Stimulated activated CD4-positive, alpha-beta T cell treated with anti-CD3 and anti-CD28 coated beads, Interleukin-12 subunit alpha, Interleukin-12 subunit beta, amount 100 ng/mL, for 4 hours (primary cell): ENCODE measurements at places on chromosomes 5 and 9.

GRCh38 chr5:52893863-52894262, 95.3 kb upstream of the ITGA2 start:
- DNase-seq: no peak

GRCh38 chr5:4533457-4534105, 606.5 kb upstream of the ADAMTS16 start:
- no peak for DNase-seq

GRCh38 chr5:114782177-114782576, 387.5 kb downstream of the TRIM36 start:
- DNase-seq: no peak

- DNase-seq: no peak
These were observed 657 bp downstream of the MAT2B start for GRCh38 chr5:163506095-163506457.

DNA sequence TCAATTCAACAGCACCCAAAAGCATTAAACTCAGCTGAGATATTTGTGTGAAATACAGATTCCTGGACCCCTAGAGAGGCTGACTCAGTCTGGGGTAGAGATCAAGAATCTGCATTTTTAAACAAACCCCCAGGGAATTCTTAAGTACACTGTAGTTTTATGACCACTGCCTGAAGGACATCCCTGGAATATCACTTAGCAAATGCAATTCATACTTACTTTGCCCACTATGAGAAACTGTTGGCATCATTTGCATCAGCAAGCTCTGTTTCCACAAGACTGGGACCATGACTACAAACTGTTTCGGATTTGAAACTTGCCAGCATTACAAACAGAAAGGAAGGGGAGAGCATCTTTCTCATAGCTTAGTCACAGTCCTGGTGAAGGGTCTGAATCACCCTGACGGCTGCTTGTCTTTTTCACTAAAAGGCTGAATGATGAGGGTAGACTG, 63.7 kb downstream of the MLLT3 start:
- peak; percentile 12 for DNase-seq

- no peak for DNase-seq
These were observed 112.3 kb upstream of the GDNF start for GRCh38 chr5:37951946-37952721.

DNA sequence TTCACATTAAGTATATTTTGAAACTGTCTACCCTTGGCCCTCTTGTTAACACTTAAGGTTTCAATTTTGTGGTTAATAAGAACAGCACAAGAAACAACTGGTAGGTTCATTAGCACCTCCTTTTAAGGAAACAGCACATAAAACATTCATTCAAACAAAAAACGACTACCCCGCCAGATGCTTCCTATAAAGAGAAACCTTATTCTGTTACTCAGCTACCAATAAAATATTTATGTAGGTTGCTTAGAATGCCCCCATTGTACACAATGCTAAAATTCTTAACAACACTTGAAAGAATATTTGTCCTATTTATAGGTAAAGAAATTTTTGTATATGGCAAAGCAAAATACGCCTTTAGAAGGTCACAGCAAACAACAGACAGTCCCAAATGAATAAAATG, 23.2 kb downstream of the CDK5RAP2 start:
- DNase-seq: no peak

DNA sequence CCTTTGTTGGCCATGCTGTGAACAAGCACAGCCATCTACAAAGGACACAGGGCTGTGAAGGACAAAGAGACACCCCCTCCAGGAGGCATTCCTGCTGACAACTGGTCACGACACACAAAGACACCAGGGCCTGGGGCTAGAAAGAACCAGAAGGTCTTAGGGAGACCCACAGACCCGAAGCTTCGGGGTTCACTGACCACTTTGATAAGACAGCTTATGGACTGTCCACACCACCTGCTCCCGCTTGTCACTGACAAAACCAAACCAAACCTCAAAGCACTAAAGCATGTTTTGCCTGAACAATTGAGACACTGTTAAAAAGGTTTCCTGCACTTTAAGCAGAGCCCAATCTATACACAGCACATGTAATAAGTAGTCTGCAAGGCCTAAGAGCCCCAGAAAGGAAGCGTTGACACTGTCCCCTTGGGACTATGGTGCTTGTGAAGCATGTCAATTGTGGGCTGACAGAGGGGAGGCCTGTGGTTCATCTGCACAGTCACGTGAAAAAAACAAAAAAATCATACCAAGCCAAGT, 185.0 kb downstream of the GAPVD1 start:
- no peak for DNase-seq

DNA sequence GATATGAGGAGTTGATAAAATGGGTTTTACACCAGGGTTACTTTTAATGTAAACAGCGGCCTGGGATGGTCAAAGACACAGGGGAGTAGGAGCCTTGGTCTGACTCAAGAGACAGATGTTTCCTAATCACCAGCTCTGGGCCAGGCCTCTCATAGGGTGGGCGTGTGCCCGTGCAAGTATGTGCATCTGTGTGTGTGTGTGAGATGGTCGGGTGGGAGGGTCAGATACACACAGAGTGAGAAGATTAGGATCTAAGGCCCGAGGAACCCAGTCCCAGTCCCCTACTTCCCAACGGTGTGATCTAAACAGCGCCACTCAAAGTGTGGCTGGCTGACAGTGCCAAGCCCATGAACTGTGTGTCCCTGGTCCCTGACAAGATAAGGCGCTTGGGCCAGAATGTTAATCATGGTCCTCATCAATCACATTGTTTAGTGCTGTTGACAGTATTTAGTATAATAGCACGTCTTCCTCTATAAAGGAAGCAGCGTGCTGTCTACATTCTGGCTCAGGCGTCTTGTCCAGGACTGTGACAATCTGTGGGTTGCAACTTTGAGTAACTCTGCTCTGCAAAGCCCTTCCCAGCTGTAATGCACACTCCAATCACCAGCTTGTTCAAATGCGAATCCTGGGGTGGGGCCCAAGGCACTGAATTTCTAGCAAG, 173.7 kb downstream of the DAB2IP start:
- DNase-seq: no peak

DNA sequence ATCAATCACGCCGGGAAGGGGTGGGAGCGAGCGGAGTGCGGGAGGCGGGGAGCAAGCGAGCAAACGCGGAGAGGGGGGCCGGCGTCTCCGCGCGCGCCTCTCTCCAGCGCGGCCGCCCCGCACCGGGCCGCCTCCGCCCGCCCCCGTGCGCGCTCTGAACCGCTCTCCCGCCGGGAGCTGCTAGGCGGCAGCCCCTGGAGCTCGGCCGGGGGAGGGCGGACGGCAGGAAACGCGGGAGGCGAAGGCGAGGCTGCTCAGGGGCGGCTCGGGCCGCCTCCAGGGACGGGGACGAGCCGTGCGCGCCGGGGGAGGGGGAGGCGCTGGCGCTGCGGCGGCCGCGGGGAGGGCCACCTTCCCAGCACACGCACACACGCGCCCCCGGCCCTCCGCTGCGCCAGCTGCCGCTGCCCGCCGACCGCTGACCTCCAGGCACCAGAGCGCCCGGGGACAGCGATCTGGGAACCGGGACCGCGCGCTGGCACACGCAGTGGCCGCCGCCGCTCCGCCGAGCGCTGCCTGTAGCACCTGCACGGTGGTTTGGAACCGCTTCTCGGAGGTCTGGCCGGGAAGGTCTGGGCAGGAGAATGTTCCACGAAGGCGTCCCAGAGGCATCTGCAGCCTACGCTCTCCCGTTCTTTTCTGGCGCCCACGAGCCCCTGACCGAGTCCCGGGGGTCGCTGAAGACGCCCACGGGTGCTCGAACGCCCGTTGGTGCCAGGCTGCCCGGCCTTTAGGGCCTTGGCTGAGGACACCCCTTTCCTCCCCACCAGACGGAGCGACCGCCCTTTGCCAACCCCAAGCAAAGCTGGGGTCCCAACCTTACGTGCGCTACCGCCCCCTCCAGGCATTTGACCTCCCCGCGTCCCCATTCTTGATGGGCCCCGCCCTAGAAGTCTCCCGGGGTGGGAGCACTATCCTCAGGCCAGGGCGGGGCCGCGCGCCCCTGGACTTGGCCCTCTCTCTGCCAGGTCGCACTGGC, at the start of gene GABBR2:
Gene GABBR2 (minus strand): TSS at position 3 of the 979 bp plus-strand sequence. CDS start 198 bp downstream, outside the sequence.
- no peak for DNase-seq
